ENCODE measurements at places on chromosomes 1 and 21. TPM values are rescaled to one million over a fixed set of nuclear protein-coding genes. Genes with fewer than 3 reads are reported as not detected.

- DNase-seq, result no peak
Observed at GRCh38 chr1:45739137-45739536, 11.3 kb downstream of the IPP start.

DNA sequence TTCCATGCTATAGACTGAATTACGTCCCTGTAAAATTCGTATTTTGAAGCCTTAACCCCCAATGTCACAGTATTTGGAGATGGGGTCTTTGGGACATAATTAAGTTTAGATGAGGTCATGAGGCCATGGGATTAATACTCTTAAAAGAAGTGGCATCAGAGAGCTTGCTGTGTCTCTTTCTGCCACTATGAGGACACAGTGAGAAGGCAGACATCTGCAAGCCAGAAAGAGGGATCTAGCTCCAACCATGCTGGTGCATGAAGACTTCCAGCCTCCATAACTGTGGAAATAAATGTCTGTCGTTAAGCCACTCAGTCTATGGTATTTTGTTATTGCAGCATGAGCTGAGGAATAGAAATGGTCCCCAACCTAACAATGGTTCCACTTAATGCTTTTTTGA, 99.0 kb downstream of the LTN1 start:
- no peak for DNase-seq

- no peak for DNase-seq
Observed at GRCh38 chr1:9784508-9785133, 39.1 kb downstream of the CLSTN1 start.

The SIPA1L2 gene
- total RNA-seq, result 37.4 TPM

The SIM2 gene
- not detected for total RNA-seq

The MYOC gene
- total RNA-seq, result 87.6 TPM

The NTMT2 gene
- total RNA-seq, result not detected

The RNU1-1 gene
- not detected for total RNA-seq

The ENTREP3 gene
- 38.7 TPM for total RNA-seq

All from esophagus muscularis mucosa (tissue), 4 donors.